Fibroblast of skin of left quadriceps (primary cell): ENCODE measurements at places on chromosomes 2 and 18.

DNA sequence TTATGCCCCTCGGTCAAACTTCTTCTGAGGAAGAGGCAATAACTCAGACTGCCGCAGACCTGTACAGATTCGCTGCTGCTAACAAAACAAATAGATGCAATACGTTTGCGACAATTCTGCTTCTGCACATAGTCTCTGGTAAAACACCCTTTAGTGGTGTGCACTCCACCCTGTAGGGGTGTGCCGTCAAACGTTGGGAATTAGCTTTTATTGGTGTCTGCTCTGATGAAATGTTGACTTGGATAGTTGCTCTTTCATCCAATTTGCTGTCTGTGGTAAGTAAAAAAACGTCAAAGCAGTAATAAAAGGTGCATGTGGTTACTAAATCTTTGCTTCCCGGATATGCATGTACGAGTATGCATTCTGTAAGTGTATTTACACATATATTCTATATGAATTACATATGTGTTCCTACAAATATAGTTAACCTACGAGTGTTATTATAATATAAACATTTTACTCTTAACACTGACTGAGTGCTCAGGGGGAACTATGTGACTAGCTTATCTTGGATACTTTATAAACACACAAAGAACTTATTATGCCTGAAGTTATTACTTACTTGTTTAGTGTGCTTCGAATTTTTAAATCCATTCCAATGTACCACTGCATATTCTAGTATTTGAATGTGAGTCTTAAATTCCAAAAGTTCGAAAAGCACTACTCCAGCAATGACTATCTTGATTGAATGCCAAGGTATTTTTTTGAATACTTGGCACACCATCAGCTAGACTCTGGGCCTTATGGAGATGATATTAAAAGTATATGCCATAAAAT, 610.2 kb downstream of the ZEB2 start:
- peak; percentile 16 for DNase-seq

- no peak for DNase-seq
These were observed 116.6 kb upstream of the PELI1 start for GRCh38 chr2:64260817-64261216.

DNA sequence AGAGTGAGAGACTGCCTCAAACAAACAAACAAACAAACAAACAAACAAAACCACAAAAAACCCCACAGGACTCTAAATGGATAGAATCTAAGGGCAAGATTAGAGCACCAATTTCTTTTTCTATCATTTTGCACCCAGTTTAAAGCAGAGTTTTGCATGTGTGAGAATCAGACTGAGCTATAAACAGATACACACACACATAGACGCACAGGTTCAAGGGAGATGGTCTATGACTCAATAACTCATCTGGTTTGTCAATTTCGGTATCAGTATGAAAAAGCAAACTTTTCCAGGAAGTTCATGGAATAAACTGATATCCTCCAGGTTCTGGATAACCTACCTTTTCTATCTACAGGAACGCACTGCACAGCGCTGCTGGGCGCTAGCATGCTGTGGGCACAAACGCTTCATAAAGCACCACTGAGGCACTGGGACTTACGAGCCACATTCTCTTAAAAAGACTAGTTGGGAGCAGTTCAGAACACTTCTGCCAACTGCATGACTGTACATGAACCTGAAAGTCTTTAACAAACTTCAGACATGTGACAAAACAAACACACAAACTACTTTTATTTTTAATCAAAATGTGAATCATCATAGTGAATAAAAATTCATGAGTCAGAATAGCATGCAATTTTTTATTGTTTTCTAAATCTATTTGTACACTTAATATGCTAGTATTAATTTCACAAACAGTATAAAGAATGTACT, 46.6 kb downstream of the ID2 start:
- DNase-seq, result no peak

DNA sequence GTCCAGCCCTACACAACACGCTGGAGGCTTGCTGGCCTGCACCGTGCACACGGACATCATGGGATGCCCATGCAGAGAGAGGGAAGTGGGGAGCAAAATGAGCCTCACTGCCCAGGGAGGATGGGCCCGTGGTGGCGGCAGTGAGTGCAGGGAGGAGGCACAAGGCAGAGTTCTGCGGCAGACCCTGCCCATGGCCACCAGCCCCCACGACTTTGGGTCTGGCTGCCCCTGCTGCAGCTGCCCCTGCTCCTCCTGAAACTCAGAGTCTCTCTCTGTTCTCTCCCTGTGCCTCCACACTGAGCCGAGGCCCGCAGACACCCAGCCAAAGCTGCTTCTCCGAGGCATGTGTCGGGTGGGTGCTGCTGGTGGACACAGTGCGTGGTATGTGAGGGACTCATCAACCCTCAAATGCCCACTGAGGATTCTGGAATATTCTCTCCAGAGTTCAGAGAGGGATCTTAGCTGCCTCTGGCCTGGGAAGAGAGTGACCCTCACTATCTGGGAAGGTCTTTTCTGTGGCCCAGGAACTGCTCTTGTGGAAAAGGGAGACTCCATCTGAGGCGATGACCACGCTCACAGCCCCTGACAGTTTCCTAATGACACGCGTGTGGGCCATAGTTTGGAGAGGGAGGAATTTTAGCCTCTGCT, 45.1 kb upstream of the HPCAL1 start:
- no peak for DNase-seq

DNA sequence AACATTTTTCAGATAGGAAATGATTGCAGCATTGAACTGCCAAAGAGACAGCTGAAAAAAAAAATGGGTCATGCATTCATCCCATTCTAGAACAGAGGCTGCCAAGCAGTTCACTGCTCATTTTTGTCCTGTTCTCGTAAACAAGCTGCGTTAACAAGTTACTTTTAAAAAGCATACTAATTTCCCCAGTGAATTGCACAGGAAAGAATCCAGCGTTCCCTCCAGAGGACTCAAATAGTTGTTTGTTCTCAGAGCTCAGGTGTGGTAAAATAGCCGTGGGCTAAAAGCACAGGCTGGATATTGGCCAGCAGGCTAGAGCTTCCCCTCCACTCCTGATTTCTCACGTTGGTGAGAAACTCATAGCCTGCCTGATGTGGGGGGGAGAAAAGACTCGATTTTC, 76.1 kb upstream of the AQP4 start:
- DNase-seq, result no peak

DNA sequence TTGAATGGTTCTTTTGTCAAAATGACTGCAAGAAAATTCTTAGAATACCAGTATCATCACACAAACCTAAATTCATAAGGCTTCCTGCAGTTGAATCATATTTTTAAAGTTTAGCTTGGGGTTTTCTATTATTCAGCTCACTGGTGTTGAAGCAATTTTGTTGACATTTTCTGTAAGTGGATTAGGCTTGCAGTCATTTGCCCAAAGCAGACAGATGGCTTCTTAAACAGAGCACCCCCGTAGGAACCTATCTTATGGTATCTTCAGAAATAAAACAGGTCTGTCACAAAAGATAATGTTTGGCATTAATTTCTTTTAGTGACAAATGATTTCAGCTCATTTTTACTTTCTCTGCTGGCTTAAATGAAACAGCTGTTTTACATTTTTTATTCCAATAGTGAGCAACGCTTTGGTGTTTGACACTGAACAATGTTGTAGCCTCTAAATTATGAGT, 331.1 kb downstream of the PLCL1 start:
- no peak for DNase-seq

- no peak for DNase-seq
These were observed 464.6 kb upstream of the HS6ST1 start for GRCh38 chr2:128783193-128783671.

- no peak for DNase-seq
These were observed 105.8 kb downstream of the SPP2 start for GRCh38 chr2:234156326-234156725.

DNA sequence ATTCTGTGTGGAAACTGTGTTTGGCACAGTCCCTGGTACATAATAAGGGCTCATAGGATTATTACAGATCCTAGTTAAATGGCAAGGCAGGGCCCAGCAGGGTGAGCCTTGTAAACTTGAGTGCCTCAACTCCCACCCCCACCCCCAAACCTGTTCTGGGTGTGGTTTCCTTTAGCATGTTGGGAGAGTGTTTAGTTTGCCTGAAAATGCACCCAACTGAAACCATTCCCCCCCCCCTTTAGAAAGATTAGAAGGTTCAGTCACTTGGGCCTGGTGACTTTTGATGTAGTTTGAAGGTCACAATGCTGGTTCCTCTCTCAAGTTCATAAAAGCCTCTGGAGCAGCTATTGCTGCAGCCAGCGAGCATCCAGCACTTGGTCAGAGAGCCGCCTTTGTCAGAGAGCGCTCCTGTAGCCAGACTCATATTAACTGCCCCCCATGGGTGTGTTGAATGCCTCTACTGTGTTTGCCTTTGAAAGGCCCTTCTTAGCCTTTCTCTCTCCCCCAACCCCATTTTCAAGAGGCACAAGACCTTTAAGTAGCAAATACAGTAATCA, 113.7 kb downstream of the SPTBN1 start:
- no peak for DNase-seq
